Stimulated activated CD8-positive, alpha-beta memory T cell treated with anti-CD3 and anti-CD28 coated beads, Interleukin-7, amount 100 ng/mL, for 1 hour (primary cell): ENCODE measurements at places on chromosomes 5 and 9.

DNA sequence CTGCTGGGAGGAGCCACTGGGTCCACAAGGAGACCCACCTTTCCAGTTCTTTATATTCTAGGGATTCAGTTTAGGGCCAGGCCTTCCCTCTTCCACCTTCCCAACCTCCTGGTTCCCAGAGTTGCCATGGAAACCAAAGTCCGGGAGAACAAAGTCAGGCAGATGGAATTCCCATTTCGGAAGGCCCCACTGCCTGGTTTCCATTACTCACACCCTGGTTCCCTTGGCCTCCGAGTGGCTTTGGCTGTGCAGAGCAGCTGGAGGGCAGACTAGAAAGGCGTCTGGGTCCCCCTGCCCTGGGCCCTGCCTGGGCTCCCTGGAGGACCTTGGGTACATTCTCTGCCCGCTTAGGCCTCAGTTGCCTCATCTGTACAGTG lies 136.1 kb downstream of the RGS3 start:
- no peak for DNase-seq

GRCh38 chr5:98205691-98206461 lies 567.6 kb upstream of the RGMB start:
- DNase-seq, result no peak

GRCh38 chr9:78386773-78387172 lies 89.8 kb downstream of the PSAT1 start:
- DNase-seq, result no peak

DNA sequence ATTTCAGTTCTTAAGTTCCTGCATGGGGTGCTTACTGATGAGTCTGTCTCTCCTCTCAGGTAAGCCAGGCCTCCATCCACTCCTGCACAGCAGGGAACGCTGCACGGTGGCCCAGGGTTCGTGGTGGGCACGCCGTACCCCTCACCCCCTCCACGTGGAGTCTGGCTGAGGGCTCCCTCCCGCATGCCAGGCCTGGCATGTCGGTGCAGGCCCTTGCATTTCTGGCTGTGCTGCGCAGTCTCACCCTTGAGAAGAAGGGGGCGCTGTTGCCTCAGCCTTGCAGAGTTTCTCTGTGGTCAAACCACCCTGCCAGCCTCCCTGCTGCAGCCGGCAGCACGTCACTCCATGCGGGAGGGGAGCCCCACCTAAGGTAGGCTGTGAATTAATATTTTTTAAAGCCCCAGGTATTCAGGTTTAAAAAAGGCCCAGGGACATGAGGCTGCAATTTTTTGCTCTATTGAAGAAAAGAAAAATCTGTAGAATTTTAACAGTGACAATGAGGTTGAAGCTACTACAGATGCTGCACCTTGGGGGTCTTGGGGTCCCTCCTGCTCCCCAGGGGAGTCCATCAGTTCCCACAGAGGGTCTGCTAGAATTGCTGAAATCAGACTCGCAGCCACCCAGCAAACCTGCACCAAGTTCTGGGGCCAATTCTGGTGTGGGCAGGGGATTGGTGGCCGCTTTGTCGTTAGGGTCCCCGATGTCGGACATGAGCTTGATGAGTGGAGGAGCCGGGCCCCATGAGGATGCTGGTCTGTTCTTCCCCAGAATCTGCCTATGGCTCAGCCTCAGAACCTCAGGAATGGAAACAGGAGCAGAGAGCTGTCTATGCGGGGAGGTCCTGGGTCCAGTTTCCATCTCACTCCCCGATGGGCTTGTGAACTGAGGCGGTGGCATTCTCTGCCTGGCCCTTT lies 52.6 kb downstream of the TENT4A start:
- peak; percentile 34 for DNase-seq

DNA sequence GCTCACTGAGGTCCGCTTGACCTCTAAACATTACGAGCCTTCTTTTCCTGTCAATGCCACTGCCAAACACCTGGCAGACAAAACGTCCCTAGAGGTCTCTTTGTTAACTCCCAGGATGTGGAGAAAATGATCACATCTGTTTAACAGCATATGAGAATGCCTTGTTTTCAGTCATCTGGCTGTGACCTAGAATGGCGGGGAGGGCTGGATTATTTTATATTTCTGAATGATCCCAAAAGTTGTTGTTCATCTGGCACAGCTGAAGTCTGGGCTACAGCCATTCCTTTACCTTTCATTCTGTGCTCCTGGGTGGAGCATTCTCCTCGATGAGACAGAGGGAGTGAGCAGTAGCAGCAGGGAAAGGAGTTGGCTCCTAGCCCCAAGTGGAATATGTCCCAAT lies 138.2 kb downstream of the PRDM6 start:
- no peak for DNase-seq

GRCh38 chr5:103013933-103014552 lies 105.9 kb downstream of the GIN1 start:
- DNase-seq, result no peak

DNA sequence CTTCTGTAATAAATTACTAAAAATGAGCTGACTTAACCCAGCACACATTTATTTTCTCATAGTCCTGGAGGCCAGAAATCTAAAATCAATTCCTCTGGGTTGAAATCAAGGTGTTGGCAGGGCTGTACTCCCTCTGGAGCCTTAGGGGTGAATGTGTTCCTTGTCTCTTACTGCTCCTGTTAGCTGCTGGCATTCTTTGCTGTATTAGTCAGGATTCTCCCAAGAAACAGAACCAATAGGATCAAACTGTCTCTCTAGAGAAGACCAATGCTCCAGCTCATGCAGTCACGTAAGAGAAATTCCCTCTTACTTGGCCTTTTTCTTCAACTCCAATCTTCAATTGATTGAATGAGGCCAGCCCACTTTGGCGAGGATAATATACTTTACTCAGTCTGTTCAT lies 15.3 kb upstream of the CD180 start:
- DNase-seq, result no peak

DNA sequence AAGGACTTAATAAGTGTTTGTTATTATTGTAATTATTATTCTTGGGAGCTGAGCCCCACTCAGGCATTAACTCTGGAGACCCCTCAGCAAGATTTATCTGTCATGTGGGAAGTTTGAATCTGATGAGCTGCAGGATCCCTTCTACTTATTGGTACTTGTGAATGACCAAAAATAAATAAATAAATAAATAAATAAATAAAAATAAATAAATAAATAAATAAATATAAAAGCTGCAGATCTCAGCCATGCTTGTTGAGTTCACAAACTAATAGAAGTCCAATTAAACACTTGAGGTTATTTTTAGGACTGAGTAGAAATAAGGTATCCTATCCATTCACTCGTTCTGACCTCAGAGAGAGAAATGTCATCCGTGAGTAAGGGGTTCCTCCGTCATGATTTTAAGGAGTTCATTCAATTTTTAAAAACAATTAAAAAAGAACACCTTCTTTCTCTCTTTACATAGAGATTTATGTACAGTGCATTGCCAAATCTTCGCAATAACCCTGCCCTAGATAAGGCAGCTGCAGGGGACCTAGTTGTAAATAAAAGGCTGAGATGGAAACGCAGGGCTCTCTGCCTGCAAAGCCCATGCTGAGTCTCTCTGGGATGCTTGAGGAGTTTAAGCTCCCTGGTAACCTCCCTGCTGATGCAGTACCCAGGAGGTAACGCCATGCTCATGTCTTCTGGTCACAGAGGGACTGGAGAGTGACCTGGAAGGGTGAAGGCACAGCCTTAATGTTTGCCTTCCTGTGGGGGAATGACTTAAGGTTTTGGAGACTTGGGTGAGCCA lies 1.2 kb downstream of the EFCAB9 start:
- no peak for DNase-seq

DNA sequence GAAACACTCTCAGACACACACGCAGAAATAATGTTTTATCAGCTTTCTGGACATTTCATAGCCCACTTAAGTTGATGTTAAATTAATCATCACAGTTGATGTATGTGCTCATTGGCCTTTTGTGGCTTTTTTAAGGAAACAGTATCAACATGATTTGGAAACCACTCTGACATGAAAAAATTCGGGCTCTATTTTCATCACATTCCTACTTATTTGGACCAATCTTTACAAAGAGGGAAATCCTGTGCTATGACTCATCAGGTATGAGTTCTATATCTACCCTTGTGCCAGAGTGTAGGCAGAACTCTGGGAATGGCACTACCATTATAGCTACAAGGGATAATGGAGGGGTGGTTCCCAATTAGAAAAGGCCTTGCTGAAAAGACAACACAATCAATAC lies 388.4 kb upstream of the PTGER4 start:
- DNase-seq, result no peak

- DNase-seq, result no peak
These were observed 4.3 kb downstream of the GFM2 start for GRCh38 chr5:74762599-74762998.

DNA sequence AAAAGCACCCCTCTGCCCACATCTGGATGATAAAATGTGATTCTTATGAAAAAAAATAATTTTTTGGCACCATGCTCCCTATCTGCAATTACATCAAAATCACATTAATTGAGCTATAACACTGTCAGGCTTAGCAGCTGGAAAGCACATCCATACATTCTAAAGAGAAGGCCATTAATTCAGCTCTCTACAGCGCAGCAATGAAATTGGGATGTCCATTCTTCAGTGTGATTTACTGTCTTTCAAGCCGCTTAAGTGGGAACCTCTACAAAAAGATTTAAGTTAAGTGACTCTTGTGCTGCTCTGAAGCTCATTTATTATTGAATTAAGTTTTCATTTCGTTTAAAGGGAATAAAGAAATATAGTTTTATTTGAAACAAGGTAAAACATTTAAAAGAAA lies 171.3 kb downstream of the EBF1 start:
- no peak for DNase-seq

- DNase-seq, result no peak
These were observed 151.0 kb upstream of the RFX3 start for GRCh38 chr9:3676766-3677165.

DNA sequence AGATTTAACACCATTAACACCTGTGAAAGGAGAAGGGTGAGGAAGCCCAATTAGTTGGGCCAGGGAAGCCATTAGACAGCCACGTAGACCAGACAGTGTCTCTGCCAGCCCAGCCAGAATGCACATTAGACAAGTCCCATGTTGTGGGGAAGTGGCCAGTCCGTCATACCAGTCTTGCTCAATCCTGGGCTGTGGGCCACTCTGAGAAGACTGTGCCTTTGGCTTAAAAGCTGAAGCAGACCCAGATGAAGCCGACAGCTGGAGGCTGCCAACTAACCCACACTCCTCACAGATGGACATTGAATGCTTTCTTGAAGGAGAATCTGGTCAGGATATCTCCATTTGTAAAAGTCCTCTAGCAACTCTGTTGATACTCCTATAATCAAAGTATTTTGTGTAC lies 128.5 kb downstream of the CHSY3 start:
- DNase-seq, result no peak

DNA sequence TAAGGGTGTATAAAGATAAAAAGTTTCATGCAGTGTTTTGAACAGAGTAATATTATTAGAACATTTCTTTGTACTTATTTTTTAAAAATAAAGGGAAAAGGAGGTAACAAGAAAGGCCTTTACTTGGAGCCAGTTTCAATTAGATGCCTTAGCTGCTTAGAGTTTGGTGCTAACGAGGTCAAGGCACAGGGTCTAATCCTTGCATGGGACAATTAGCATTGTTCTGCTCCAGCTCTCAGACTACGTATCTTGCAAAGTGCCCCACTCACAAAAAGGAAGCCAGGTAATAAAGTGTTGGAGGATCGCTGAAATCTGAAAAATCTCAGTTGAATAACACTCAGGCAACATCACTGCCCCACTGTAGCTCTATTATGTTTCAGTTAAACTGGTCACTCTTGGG lies 2011.3 kb downstream of the EFNA5 start:
- no peak for DNase-seq

DNA sequence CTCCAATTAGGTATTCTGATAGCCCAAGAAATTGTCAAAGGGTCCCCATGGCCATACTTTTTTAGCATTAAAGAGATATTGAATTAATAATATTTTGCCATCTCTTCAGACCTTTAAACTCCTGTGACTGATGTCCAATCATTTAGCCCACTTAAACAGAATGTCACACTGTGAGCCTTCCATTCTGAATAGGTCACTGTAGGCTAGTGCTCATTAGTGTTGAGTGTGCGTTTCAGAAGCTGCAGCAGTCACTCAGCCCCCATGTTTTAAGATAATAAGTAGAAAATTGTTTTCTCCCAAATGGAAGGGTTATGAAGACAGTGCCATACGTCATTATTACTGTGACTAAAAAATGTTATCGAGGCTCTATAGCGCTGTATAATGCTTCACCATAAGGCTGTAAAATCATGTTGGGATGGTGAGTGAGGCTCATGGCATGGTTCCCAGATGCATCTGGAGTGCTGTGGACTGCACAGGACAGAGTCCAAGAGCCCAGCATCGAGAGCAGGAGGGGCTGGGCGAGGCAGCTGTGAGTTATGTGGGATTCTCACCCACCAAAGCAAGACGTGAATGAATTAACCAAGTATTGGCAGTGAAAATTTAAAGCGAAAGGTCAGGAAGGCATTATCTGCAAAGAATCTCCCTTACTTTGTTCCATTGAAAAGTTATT lies 2112.9 kb upstream of the WWC1 start:
- DNase-seq, result no peak

- no peak for DNase-seq
These were observed 55.3 kb downstream of the ZNF622 start for GRCh38 chr5:16410338-16410737.

GRCh38 chr5:171863935-171864334 lies 78.3 kb downstream of the SMIM23 start:
- DNase-seq, result no peak

DNA sequence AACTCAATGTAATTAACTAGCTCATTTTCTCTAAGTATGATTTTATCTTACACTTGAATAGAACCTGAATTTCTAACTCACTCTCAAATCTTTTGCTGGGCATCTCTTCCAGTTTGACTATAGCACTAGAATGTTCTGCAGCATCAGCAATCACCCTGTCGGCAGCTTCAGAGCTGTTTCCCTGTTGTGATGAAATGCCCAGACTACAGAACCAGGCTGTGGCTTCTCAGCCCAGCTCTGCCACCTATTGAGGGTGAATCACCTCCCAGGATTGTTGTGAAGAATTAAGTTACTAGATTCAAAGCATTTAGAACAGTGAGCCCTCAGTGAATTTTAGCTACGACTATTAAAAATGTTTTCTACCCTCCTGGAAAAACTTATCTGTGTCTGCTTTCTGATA lies 90.4 kb upstream of the ANKRD55 start:
- no peak for DNase-seq

GRCh38 chr9:28750136-28750535 lies 1176.9 kb upstream of the C9orf72 start:
- DNase-seq, result no peak

- DNase-seq, result no peak
These were observed 39.0 kb upstream of the EXOC3 start for GRCh38 chr5:403995-404394.

DNA sequence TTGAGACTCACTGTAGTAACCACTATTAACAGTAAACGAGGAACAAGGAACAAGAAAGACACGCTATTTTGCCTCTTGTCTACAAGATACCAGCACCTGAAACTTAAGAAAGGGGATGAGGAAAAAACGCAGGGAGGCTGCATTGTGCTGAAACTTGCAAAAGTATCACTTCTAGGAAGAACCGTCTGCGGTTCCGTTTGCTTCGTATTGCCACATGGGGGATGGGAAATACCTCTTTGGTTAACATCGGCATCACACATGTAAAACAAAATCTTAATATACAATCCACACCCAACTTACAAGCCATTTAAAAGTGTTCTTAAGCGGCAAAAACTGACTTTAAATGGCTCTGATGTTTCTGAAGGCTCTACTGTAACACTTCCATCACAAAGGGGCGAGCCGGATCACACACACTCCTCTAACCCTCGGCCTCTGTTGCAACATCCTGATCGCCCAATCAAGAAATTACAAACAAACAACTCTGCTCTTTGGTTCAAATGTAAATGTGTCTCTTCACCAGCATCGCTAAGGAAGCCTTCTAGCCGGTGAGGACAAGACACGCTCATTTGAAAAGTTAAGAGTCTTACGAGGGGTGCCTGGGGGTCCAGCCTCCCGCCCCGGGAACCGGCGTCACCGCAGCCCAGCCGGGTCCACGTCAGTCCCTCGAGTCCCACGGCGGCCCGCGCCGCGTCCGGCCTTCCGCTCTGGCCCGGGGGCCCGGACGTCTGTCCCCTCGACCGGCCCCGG lies 621 bp downstream of the SEC16A start:
- DNase-seq, result peak; percentile 23
